ENCODE measurements at places on chromosomes 2 and 18.

DNA sequence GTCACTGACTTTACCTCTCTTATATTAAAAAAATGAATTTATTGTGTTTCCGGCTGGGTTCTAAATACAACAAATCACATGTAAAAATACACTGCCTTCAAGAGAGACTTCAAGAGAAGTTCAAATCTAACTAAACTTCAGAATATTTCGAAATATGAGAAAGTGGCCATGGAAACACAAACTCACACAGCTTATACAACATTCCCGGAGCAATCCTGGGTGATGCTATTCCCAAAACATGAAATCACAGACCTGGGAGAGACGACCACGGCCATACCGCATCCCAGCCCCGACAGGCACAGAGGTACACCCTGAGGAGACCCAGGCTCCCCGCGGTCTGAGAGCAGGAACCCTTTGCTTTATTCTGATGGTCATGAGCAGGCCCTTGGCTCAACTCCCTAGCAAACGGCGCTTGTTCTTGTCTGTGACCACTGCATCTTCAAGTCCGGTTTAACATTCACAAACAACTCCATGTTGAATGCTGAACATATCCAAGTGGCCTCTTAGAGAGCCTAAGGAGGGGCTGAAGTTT is 185.4 kb upstream of the REV1 start:
- no peak for DNase-seq

DNA sequence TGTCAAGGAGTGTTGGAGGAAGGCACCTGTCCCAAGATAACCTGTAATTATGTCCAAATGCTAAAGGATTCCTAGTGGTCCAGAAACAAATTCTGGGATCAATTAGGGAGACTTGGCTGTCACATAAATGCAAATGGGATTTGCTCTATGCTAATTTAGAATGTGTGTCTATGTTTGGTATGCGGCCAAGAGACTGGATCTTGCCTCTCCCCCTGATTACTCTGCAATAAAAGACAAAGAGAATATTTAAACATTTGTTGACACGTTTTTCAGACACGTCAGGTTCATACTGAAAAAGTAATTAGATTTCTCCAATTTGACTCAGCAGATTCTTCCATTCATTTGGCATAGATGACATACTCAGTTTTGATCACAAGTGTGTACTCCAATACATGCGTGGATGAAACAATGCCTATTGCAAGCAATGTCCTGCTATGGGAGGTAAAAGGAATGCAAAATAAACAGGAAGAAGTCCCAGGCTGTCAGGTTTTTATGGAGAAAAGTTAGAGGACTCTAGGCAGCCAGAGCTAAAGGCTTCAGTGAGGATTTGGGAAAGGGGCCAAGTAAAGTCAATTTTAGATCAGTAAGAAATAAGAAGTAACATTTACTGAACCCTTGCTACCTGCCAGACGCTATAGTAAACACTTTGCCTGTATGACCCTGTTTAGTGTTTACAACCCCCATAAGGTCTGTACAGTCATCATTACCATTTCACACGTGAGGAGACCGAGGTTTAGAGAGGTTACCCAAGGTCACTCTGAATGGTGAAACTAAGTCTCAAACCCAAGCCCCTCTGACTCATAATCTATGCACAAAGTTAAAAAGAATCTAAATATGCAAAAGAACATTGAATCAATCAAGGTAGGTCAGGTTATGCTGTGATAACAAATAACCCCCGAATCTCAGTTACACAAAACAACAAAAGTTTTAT is 7.8 kb downstream of the ANTXR1 start:
- no peak for DNase-seq

DNA sequence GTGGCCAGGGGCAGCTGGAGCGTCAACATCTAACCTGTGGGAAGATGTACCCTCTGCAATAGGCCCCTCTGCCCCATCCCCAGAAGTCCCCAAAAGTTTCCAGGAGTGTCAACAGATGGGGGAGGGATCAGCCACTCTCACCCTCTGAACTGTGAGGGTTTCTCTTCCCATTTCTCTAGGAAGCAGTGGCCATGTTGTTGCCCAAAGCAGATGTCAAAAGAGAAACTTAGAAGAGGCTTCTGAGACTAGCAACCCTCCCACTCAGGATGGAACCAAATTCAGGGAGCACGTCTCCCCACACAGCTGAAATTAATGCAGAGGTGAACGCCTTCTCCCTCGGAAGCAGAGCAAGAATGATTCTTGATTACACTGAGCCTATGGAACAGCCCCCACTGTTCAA is 70.3 kb downstream of the ARL4C start:
- peak; percentile 16 for DNase-seq

- no peak for DNase-seq
Measured at GRCh38 chr2:109399066-109399465, 214.7 kb downstream of the SEPTIN10 start.

- DNase-seq = peak; percentile 49
Measured at GRCh38 chr2:72973566-72974435, 56.5 kb downstream of the EMX1 start.

DNA sequence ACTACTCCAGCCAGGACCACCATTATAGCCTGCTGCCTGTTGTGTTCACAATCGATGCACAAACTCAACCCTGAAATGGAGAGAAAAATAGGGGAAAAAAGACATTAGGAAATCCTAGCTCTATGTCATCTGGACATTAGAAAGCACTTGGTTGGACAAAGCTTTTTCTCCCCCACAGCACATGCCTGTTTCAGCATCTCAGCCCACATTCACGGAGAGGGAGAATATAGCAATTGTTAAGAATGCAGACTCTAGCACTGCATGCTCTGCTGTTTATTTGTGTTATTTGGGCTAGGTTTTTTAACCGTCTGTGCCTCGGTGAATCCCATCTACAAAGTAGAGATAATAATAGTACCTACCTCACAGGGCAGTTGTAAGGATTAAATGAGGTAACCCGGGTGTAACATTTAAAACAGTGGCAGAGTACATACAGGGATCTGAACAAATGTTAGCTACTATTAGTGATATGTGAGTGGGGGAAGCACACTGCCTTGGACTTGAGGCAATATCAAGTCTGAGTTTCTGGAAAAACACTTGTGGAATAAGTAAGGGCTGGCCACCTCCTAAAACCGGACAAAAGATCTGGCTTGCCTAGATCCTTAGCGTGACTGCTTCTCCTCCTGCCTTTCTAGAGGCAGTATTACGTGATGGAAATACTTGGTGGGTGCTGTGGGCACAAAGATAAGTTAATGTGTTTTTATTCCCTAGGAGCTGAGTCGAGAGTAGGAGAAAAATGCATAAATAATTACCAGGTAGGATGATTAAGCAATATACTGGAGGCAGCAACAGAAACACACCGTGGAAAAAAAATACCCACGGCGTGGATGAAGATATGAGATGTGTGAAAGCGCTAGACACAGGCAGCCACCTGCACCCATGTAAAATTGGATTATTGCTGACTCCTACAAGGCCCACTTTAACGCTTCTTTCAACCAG is 1.0 kb upstream of the PPP1CB start:
- peak; percentile 35 for DNase-seq

DNA sequence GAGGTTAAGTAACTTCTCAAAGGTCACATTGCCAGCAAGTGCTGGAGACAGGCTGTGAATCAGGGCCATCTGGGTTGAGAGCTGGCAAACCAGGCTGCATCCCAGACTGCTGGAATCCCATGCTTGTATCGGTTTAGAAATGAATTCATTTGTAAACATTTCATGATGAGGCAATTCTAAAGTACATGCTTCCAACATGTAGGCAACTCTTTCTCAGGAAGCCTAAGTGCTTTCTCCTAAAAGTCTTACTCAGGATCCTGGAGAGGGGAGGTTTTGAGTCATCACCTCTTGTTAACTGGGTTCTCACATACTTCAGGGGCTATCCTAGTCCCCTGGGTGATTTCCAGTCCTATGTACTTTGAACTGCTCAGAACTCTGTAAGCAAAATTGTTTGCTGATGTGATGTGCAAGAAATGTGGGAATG is 416.5 kb downstream of the MEIS1 start:
- no peak for DNase-seq
